Stimulated activated CD4-positive, alpha-beta T cell treated with anti-CD3 and anti-CD28 coated beads, TNF-alpha, amount 100 ng/mL, for 1 hour (primary cell): ENCODE measurements at places on chromosomes 5 and 9.

GRCh38 chr9:90018688-90019087 is 413.9 kb downstream of the GADD45G start:
- no peak for DNase-seq

DNA sequence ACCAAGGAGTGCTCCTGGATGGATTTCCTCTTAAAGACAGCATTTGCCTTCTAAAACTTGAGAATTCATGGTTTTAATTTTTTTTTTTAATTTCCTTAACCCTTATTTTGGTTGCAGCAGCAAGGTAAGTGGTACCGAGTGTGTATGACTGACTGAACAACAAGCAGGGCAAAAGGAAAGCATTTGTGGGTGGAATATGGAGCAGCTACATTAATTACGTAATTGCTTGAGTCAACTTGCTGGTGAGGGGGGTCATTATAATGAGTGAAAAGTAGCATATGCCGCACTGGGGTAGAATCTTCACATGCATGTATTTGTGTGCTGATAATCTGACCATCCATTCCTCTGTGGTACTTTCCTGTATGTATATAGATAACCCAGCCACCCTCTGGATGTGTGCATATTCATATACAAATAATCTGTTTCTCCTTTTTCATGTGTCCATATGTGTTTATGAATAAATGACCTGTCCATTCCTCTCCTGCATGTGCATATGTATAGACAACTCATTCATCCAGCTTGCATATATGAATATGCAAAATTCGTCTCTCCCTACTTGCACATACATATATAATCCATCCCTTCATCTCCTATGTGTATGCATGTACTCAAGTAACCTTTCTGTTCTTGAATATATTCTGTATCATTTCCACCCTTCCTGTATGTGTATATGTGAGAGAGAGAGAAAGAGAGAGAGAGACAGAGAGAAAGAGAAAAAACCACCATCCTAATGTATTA is 147.5 kb upstream of the RUSC2 start:
- DNase-seq, result no peak

DNA sequence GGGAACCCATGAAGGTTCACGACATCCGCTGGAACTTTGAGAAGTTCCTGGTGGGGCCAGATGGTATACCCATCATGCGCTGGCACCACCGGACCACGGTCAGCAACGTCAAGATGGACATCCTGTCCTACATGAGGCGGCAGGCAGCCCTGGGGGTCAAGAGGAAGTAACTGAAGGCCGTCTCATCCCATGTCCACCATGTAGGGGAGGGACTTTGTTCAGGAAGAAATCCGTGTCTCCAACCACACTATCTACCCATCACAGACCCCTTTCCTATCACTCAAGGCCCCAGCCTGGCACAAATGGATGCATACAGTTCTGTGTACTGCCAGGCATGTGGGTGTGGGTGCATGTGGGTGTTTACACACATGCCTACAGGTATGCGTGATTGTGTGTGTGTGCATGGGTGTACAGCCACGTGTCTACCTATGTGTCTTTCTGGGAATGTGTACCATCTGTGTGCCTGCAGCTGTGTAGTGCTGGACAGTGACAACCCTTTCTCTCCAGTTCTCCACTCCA is 7.6 kb downstream of the GPX3 start:
- DNase-seq, result no peak

GRCh38 chr5:32323741-32324140 is 11.0 kb upstream of the MTMR12 start:
- no peak for DNase-seq

DNA sequence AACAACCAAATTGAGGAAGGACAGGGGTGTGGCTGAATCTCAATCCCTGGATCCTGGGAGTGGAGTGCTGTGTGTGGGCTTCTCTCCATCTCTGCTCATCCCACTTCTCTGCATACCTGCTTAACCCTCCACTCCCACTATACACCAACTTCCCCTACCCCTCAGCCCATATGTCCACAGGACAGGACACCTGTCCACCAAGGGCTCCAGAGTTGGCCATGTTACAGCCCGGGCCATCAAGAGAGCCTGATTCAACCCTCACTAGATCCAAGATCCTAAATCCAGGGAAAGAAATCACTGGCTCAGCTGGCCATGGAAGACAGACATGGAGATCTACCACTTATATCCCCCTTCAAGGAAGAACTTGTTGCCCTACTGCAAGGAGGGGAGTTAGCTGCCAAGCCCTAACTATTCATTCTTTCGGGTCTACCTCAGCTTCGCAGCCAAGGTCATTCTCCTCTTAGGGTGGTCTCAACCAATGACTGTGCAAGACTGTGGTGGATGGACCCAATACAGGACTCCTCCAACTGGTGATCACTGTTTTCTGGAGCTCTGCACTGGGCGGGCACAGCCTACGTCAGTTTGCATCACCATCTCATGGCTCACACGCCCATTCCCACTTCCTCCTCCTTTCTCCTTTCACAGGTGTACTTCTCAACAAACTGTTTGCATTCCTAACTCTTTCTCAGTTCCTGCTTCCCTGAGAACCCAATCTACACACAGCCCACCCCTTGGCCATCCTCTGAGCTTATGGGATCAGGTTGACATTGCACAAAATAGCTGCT is 53.7 kb upstream of the ZBTB43 start:
- no peak for DNase-seq

GRCh38 chr5:21765406-21765805 is 1087.7 kb downstream of the CDH12 start:
- no peak for DNase-seq

DNA sequence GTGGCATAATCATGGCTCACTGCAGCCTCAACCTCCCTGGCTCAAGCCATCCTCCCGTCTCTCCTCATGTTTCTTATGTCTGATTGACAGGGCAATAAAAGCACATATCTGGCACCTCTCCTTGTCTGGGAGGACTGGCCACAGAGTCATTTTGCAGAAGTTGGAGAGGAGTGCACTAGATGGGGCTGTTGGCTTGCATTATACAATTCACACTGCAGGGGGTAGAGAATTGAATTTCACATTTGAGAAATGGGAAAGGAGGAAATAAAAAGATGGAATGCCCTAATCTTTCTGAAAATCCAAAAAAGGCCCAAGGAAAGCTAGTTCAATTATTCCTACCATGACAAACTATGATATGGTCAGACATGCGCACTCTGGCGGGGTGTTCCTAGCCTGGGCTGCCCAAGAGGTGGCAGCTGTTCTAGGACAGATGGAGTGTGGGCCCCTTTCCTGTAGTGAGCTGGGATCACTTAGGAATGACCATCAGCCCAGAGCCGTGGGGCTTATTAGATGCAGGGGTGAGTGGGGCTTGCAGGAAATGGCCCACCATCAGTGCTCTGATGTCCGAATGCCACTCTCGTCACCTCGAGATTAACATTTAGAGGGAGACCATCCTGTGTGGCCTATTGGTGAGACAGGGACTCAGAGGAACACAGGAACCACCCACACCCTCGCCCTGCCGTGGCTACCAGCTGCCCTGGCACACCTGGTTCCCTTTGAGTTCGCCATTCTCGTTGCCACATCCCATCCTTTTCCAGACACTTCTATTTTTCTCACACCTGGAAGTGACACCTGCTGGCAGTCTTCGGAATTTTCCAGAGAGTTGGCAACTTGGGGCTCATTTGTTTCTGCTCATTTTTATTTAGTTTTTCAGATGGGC is 21.8 kb upstream of the ANKRD18A start:
- DNase-seq, result no peak

DNA sequence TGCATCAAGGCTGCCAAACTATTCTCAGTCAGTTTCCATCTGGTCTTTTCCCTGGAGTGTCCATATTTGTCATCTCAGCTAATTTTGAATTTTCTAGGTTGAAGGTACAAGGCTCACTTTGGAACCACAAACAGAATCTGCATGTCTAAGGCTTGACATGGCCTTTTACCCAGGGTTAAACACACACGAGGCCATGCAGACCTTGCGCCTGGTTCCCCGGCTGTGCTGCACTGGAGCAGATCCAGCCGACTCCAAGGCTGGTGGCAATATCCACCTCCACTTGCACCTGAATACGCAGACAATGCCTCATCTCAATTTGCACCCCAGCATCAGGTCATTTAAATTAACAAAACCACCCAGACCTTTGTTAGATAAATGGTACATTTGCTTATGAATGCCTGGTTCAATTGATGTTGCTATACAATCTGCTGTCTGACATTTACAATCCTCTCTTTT is 276.2 kb downstream of the HSPA4 start:
- no peak for DNase-seq

DNA sequence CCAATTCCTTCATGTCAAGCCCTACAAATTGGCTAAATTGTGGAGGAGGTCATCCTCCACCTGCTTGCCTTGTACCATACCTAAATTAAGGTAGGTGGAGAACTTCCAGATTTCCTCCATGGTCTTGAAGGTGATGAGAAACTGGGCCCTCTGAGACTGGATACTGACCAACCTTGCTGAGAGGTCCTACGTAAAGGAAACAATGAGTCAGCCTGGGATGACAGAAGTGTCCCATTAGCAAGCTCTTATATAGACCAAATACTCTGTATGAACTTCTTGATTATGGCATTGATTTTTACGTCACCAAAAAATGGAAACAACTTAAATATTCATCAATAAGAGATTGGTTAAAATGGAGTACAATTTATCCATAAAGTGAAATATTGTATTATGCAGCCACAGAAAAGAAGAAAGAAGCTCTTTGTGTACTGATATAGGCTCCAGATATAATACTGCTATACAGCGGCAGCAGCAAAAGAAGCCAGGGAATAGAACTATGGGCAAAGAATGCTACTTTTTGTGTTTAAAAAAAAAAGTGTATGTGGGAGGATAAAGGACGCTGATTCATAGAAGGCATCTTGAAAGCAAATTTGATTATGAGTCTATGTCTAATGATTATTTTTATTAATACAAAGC is 18.3 kb downstream of the SH3TC2 start:
- no peak for DNase-seq

DNA sequence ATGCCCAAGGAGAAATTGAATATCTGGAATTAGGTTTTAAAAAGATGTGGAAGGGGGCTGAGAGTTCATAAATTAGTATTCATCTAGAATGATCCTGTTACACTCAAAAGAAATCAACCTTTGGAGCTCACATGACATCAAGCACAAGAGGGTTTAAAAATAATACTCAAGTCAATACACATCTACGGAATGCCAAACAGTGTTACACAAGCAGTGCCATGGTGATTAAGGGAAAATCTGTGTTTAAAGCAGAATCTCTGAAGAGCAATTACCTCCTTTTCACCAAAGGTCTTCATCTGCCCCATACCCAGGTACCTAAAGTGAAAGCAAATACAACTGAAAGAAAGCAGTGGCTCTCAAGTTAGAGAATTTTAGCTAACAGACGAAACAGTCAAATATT is 261.6 kb downstream of the NFIB start:
- DNase-seq, result no peak
